ENCODE measurements at places on chromosomes 3 and 15.

DNA sequence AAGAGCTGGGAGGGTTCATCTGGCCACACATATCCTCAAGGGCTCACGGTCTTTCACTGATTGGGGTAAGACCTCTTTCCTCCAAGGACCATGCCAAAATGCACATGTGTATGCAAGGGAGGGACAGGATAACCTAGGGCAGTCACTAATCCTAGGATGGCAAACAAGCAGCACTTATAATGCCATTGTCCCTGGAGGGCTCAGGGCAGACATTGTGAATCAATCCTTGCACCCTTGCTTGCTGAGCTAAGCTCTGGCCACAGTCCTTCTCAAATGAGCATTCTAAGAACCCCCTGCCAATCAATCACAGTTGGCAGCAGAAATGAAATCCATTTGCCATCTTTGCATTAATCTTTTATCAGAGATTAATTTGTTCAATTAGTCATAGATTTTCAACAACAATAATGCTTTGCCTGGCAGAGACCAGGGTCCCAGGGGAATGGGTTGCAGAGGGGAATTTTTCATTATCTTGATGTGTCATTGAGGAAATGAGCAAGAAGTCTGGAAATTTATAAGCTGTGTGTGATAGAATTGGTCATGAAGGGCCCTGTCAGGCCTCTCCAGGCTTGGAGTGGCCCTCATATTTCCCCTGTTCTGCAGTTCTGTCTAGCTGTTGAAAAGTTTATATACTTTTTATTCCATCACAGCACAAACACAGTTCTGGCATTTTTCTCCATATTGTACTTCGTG lies 57.2 kb upstream of the KY start:
- DNase-seq: peak; percentile 93

DNA sequence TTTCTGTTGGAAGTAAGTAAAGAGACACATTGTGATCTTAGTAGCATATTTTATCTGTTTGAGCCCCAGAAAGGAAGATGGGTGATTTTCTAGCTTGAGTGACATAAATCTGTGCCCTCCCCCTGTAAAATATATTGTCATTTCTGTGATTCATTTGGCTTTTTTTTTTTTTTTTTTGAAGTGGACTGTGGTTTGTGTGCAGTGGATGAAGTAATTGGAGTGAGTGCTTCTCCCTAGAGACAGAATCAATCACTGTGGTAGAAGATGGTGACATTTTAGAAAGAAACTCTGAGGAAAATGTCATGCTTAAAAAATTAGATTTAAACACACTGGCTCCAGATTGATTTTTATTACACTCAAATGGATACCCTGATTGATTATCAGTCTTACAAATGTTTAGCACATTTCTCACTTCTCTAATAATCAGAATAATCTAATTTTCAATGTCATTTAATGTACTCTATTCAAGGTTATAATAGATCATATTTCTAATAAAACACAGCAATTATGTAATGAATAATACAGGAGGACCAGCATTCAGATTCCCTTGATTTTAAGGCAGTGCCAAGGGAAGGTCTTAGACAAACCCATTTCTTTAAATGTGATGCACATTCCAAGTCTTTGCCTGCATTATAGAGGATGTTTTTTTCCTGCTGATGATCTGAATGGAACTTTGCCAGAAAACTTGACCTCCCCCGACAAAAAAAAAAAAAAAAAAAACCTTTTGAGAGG lies 116.6 kb downstream of the TOP2B start:
- DNase-seq: peak; percentile 82

- DNase-seq: no peak
Observed at GRCh38 chr3:178260887-178261565, 275.2 kb upstream of the KCNMB2 start.

- DNase-seq: no peak
Observed at GRCh38 chr15:98195796-98196195, 235.3 kb downstream of the ARRDC4 start.

- DNase-seq: peak; percentile 82
Observed at GRCh38 chr3:42148982-42149432, 57.9 kb downstream of the TRAK1 start.

Measured in fibroblast of skin of right biceps (primary cell).